RKO (cell line): ENCODE measurements at places on chromosomes 11 and 22.

DNA sequence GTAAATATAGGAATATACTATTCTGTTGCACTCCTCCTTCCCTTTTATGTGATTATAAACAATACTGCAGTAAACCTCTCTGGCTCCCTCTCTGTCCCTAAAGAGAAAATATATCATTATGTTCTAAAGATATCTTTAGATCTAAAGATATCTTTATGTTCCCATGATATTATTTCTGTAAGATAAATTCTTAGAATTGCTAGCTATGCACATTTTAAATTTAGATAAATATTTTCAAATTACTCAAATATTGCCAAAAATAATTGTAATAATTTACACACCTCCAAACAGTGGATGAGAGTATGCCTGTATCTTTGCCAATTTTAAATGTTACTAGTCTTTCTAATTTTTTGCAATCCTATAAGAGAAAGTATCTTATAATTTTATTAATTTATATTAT lies 10.3 kb upstream of the DEUP1 start:
- no peak for DNase-seq

GRCh38 chr22:28604966-28605761 lies 74.5 kb downstream of the TTC28 start:
- no peak for DNase-seq

- DNase-seq = peak; percentile 12
Measured at GRCh38 chr22:47333625-47334024, 571.2 kb downstream of the TBC1D22A start.

- DNase-seq = peak; percentile 53
Measured at GRCh38 chr22:49979587-49980264, 19.2 kb downstream of the PIM3 start.

- no peak for DNase-seq
Measured at GRCh38 chr11:114061681-114062049, 2.2 kb downstream of the ZBTB16 start.

- DNase-seq = no peak
Measured at GRCh38 chr11:128667873-128668272, 26.0 kb upstream of the FLI1 start.

- peak; percentile 21 for DNase-seq
Measured at GRCh38 chr11:55457641-55458040, 89.9 kb downstream of the OR4A15 start.

DNA sequence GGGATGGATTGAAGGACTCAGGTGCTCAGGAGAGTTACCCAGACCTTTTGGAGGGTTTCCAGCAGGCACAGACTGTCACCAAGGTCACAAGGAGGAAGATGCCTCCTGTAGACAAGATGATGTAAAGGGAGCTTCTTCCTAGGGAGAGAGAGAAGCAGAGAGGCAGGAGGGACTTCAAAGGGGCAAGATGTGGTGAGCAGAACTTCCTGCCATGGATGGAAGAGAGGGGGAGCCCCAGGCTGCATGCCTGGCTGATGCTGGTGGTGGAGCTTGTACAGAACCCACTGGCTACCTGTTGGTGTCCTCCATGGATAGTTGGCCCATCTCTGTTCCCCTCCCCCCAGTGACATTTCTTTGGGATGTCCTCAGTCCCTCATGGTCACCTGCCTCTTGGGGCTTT lies 4.2 kb downstream of the HEPN1 start:
- DNase-seq = no peak

DNA sequence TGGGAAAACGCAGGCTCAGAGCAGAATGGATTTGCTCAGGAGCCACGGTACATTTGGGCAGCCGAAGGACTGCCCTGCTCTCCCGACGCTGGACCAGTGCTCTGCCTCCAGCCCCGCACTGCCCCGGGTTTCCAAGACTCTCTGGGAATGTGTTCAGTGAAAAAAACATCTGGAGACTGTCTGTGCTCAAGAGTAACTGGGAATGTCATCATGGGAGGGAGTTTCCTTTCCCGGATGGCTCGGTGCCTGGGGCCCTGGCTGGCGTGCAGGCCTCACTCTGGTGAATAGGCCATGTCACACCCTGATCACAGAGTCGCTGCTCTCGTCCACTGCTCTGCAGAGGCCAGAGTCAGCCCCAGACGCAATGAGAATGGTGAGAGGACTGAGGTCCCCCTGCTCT lies 9.8 kb upstream of the APOL6 start:
- DNase-seq = no peak

DNA sequence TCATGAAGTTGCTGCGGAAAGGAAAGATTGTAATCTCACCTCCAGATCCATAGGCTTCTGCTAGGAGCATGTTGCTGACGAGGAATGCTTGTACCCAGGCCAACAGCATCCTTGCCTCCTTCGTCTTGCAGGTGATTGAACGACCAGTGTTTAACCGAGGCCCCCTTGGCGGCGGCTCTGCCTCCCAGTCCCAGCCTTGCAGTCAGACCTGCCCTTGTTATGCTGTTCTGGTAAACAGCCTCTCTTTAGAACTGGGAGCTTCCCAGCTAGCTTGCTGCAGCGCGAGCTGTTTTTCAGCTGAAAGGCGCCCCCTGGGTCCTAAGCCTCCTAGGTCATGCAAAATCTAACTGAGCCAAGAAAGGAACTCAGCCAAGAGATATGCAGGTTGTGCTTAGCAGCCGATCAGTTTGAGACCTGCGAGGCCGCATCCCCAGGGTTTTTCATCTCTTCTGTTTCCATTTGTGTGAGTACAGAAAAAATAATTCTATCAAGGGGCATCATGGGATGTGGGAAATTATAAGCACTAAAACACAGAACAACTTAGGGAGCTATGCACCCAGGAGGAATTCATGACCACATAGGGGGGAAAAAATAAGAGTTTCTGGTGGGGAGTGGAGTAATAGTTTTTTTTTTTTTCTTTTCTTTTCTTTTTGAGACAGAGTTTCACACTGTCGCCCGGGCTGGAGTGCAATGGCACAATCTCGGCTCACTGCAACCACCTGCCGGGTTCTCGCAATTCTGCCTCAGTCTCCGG lies at the start of gene PIK3IP1:
Gene PIK3IP1, minus strand, starts transcription at position 253 of the 754 bp plus-strand sequence. Its CDS starts 144 bp downstream, at position 109.
- peak; percentile 89 for DNase-seq

GRCh38 chr11:105573091-105573490 lies 36.8 kb upstream of the GRIA4 start:
- no peak for DNase-seq

GRCh38 chr11:9803685-9804418 lies 140.0 kb downstream of the SWAP70 start:
- no peak for DNase-seq

DNA sequence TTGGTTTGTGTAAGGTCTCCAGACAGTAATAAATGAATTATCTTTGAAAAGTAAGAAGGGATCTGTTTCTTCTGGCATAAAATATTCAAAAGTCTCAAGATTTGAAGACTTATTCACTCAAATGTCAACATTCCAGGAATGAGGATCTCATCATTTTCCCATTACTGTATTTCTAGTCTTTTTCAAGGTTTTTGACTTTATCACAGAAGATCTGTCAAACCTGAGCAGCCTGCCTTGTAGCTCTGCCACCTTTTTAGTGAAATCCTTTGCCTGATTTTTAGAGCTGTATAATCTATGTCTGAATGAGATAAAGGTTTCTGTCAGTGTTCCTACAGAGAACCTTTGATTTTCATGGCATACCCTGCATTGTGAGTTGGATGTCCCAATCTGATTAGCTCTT lies 4.0 kb downstream of the OR51F2 start:
- no peak for DNase-seq

DNA sequence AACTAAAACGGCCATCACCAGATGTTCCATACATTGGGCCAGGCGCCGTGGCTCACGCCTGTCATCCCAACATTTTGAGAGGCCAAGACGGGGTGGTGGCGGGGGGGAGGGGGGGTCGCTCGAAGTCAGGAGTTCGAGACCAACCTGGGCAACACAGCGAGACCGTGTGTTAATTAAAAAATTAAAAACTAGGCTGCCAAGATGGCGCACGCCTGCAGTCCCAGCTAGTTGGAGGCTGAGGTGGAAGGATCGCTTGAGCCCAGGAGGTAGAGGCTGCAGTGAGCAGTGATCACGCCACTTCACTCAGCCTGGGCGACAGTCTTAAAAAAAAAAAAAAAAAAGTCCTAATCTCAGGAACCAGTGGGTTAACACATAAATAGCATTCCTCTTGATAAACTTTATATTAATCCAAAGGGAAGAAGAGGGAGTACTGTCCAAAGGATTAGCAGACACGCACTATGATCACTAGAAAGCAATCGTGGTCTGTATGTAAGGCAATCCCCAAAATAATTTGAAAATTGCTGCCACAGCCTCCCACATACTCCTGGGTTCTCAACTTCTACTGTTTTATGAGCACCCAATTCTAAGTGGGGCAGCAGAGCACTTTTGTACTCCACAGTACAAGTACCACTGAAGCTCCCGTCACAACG lies 604 bp downstream of the PUS3 start:
- peak; percentile 21 for DNase-seq
